ENCODE measurements at places on chromosomes 5 and 9. TPM values are rescaled to one million over a fixed set of nuclear protein-coding genes. Genes with fewer than 3 reads are reported as not detected.

DNA sequence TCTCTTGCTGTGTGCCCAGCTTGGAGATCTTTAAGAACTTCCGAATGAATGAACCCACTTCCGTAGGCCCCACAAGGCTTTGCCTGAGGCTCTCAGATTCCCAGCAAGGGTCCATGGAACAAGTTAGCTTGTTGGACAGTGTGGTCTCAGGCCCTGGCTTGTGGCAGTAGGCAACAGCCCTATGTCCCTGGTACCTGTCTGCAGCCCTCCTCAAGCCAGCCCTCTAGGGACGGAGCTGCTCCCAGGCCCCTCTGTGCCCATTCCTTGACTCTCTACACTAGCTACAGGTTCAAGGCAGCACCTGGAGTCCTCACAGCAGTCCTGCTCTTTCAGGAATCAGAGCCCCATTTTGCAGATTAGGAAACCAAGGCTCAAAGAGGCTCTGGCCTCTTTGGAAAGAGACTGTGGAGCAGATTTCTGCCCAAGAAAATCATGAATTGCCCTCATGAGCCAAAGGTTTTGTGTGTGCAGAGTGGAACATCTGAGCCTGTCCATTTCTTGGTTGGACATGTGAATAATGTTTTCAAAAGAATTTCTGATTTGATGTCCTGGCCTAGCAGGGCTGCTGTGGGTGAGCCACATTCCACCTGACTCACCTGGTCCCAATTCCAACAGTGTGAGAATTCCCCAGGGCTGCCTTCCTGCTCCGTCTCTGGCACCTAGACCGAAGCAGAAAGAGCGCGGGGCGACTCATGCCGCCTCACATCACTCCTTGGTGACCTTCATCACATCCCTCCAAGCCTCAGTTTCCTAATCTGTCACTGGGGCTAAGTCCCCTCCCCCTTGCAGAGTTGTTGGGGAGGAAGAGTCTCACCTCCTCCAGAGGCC, 131.7 kb downstream of the BARX1 start:
- no peak overlapping the region for H3K27ac ChIP-seq
- peaks cover 13% of the 10 kb centered on the region for H3K4me1 ChIP-seq
- H3K27me3 ChIP-seq = peaks cover 18% of the 10 kb centered on the region
- no peaks in the 10 kb centered on the region for H3K36me3 ChIP-seq
- no peak overlapping the region for H3K4me3 ChIP-seq

GRCh38 chr5:159471904-159472303, 141.6 kb upstream of the IL12B start:
- H3K4me1 ChIP-seq = no peaks in the 10 kb centered on the region
- H3K27me3 ChIP-seq = no peaks in the 10 kb centered on the region
- peak; percentile 27 for DNase-seq
- no peak overlapping the region for H3K27ac ChIP-seq
- H3K4me3 ChIP-seq = no peak overlapping the region

DNA sequence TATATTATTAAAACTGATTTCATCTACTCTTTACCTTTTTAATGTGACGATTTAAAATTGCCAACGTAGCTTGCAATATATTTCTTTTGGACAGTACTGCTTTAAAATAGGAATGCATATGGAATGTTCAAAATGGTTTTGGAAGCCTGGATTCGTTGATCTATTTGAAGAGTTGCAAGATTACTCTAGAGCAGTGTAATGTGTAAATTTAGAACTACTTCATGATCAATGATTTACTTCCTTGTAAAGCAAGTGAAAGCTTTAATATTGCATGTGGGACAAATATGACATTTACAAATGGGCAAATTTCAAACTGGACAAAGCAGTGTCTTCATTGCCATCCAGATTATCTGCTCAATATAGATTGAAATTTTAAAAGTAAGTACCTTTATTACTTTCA, 38.3 kb downstream of the PARP8 start:
- H3K27me3 ChIP-seq = no peaks in the 10 kb centered on the region
- H3K27ac ChIP-seq = no peak overlapping the region
- no peaks in the 10 kb centered on the region for H3K4me1 ChIP-seq
- no peak overlapping the region for H3K4me3 ChIP-seq

Gene KCNIP1
- 2.8 TPM for total RNA-seq

Gene ZNF346
- total RNA-seq = 32.2 TPM

GRCh38 chr9:95047452-95048224, 269.9 kb downstream of the FANCC start:
- DNase-seq = no peak
- H3K27me3 ChIP-seq = peaks cover 55% of the 10 kb centered on the region
- H3K27ac ChIP-seq = no peak overlapping the region
- H3K36me3 ChIP-seq = no peaks in the 10 kb centered on the region
- H3K4me3 ChIP-seq = no peak overlapping the region

Gene PCDHGA11
- total RNA-seq = 13.3 TPM

Gene CTXN3
- total RNA-seq = 0.09 TPM

DNA sequence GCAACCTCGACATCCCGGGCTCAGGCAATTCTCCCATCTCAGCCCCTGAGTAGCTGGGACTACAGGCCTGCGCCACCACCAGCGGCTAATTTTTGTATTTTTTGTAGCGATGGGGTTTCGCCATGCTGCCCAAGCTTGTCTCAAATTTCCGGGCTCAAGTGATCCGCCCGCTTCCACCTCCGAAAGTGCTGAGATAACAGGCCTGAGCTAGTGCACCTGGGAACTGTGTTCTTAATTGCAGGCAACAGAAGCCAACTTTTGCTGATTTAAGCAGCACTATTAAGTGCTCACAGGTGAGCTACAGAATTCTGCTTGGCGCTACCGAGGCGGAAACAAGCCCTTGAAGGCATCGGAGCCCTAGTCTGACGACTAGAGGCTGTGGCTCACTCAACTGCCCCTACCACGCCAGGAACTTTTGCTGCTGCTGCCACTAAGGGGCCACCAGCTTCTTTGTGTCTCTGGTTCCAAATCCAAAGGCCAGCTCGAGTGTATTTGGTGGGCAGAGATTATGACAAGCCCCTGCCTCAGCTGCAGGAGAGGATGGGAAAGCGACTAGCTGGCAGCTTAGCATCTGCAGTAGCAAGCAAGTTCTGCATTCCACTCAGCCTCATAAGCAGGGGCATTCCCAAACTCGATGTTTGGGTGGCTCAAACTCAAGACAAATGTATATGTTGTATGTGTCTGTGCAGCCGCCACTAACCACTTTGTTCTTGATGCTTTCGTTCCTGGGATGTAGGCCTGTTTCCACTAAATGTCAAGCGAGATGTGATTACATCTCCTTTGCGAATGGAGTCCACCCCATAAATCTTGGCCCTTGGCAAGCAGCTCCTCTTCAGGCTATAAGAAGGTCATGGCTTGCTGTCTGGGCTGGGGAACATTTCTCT, 10.6 kb upstream of the HMCN2 start:
- no peak overlapping the region for H3K27ac ChIP-seq
- H3K4me3 ChIP-seq = no peak overlapping the region
- no peaks in the 10 kb centered on the region for H3K4me1 ChIP-seq

GRCh38 chr5:168137265-168137664, 154.2 kb upstream of the WWC1 start:
- H3K27ac ChIP-seq = no peak overlapping the region
- no peaks in the 10 kb centered on the region for H3K27me3 ChIP-seq
- H3K4me1 ChIP-seq = peaks cover 8% of the 10 kb centered on the region
- no peak for DNase-seq
- no peaks in the 10 kb centered on the region for H3K36me3 ChIP-seq

DNA sequence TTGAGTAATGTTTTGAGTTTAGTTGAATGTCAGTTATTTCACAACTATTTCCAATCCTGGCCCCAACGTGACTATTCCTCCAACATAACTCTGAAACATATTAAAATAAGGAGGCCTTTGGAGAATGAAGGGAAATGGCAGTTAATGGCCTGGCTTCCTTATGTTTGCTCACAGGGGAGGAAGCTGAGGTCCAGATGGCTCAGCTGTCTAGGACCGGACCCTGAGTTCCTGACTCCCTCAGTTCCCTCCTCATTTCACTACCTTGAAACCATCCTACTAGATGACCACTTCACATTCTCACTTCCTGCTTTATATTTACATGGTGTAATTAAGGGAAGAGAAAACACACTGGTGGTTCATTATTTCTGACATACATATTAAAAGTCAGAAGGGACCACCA, 6.6 kb downstream of the OTULINL start:
- H3K4me3 ChIP-seq = no peak overlapping the region
- no peaks in the 10 kb centered on the region for H3K36me3 ChIP-seq
- no peak overlapping the region for H3K27ac ChIP-seq
- peaks cover 12% of the 10 kb centered on the region for H3K27me3 ChIP-seq
- no peaks in the 10 kb centered on the region for H3K4me1 ChIP-seq
- no peak for DNase-seq

Gene GAPT
- not detected for total RNA-seq

GRCh38 chr5:55149308-55149795, 10.6 kb upstream of the GPX8 start:
- no peak overlapping the region for H3K27ac ChIP-seq
- no peaks in the 10 kb centered on the region for H3K27me3 ChIP-seq
- H3K4me3 ChIP-seq = no peak overlapping the region
- no peaks in the 10 kb centered on the region for H3K4me1 ChIP-seq
- no peaks in the 10 kb centered on the region for H3K36me3 ChIP-seq

Gene LVRN
- 0.53 TPM for total RNA-seq

DNA sequence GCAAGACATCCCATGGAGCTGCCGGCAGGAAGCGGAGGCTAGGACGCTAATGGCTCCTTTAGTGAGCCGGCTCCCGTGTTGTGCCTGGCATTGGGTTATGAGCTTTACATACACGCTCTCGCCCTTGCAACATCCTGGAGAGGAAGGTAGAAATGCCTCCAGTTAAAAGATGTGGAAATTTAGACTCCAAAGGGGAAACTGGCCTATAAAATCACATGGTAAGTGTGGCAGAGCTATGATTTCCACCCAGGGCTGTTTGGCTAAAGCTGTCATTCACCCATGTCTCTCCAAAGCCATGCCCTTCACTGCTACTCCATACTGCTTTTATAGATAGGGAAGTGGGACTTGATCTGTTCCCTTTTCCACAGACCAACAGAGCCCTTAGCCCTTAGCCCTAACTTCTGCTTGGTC, 5.2 kb downstream of the GM2A start:
- H3K27ac ChIP-seq = no peak overlapping the region
- DNase-seq = no peak
- peaks cover 6% of the 10 kb centered on the region for H3K4me1 ChIP-seq
- no peak overlapping the region for H3K4me3 ChIP-seq

- no peak overlapping the region for H3K4me3 ChIP-seq
- no peaks in the 10 kb centered on the region for H3K27me3 ChIP-seq
- no peak for DNase-seq
- no peaks in the 10 kb centered on the region for H3K36me3 ChIP-seq
These were observed 211.3 kb downstream of the DCP2 start for GRCh38 chr5:113187906-113188305.

DNA sequence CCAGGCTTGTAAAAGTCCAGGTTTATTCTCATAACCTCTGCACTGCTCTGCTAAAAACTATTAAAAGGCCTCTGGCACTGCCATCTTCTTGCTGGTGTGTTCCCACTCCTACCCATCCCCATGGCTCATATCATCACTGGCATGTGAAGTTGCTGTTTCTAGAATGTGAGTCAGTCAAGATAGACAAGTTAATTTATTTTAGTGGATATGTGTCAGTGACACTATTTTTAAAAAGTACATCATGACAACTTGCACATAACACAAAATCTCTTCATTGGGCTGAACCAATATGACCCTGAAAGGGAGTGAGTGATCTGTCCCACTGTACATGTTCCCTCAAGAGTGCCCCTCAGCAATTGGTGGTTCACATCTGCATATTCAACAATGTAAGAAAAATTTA, 299.7 kb downstream of the NFIB start:
- DNase-seq = no peak
- H3K4me3 ChIP-seq = no peak overlapping the region
- no peak overlapping the region for H3K27ac ChIP-seq
- H3K27me3 ChIP-seq = no peaks in the 10 kb centered on the region

DNA sequence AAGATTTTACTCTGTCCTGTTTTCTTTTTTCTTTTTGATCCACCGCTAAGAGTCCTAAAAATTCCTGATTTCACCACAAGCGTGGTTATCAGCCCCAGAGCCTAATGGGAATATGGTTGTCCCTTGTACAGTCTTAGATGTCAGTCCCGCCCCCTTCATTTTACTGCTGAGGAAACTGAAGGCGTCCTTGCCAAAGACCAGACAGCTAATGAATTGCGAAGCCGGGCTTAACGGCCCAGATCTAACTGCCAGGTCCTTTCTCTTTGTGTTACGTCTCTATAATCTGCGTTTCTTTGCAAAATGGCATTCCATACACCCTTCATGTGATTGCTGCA, 497 bp downstream of the NSA2 start:
- H3K27me3 ChIP-seq = no peaks in the 10 kb centered on the region
- H3K4me3 ChIP-seq = peak overlapping the region; percentile 91
- H3K27ac ChIP-seq = no peak overlapping the region
- peaks cover 8% of the 10 kb centered on the region for H3K36me3 ChIP-seq
- peaks cover 7% of the 10 kb centered on the region for H3K4me1 ChIP-seq
- peak; percentile 63 for DNase-seq

DNA sequence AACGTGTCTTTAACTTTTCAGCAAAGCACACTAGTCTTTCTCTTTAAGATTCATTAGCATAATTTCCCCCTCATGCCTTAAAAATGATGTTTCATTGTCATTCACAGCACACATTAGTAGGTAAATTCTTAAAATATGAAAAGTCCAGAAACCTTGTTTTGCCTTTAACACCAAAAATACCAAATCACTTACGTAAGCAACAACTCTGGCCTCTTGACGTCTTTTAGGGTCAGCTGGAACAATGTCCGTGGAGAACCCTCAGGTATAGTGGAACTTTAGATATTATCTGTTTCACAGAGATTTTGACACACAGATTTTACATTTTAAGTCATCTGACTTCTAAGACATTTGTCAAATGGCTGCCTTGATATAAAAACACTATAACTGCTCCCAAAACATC, 30.9 kb downstream of the LNPEP start:
- H3K36me3 ChIP-seq = no peaks in the 10 kb centered on the region
- H3K4me1 ChIP-seq = no peaks in the 10 kb centered on the region
- H3K4me3 ChIP-seq = no peak overlapping the region

Gene FGF1
- not detected for total RNA-seq

Gene LRSAM1
- total RNA-seq = 14.2 TPM

DNA sequence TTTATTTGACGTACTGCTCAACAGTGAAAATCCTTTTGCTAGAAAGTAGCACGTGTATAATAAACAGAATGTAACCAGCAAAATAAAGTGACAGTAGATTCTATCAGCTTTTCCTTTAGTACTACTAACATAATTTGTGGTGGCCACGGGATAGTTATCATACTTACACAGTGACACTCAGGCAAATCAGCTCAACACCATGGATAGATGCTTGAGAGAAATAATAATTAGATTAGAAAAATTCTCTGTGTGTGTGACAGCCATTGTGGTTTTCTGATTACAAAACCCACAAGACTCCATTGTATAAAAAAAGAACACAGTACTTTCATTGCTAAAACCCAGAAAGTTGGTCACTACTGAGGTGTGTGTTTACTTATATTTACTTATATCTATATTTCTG, 101.1 kb downstream of the MUSK start:
- H3K36me3 ChIP-seq = no peaks in the 10 kb centered on the region
- no peak overlapping the region for H3K4me3 ChIP-seq
- no peaks in the 10 kb centered on the region for H3K4me1 ChIP-seq
- H3K27ac ChIP-seq = no peak overlapping the region
- H3K27me3 ChIP-seq = no peaks in the 10 kb centered on the region
